ENCODE measurements at places on chromosomes 7 and 10.

- no peak for DNase-seq
Measured at GRCh38 chr10:75398200-75398691, 3.3 kb downstream of the ZNF503 start.

DNA sequence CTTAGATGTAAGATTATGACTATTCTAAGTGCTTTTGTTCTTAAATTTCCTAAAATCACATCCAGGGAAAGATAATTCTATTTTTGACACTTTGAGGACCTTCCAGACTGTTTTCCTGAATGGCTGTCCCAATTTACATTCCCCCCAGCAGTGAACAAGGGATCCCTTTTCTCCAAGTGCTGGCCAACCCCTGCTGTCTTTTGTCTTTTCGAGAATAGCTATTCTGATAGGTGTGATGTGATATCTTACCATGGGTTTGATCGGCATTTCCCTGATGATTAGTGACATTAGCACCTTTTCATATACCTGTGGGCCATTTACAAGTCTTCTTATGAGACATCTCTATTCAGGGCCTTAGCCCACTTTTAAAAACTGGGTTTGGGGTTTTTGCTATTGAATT lies 526.7 kb upstream of the FZD8 start:
- no peak for DNase-seq

- DNase-seq = peak; percentile 50
Measured at GRCh38 chr10:90857635-90858460, at the start of gene HTR7. HTR7 (minus strand) TSS chr10:90858039; CDS start chr10:90857671, 368 bp downstream.

DNA sequence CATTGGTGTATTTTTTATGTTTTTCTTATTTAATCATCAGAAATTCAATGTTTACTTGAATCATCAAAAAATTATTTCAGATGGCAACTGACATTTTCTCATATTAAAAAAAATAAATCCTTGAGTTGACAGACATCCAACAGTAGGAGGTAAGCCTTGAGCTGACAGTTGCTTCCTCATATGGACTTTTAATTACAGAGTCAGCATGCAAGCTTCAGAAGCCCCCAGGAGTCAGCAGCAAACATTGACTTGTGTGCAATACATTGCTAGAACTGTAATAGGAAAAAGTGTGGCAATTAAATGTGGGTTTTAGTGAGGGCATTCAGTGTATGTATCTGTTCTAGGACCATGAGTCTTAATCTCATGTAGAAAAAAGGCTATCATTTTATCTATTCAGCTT lies 62.4 kb upstream of the TAS2R16 start:
- no peak for DNase-seq

GRCh38 chr10:11284291-11285085 lies 266.8 kb downstream of the CELF2 start:
- no peak for DNase-seq

DNA sequence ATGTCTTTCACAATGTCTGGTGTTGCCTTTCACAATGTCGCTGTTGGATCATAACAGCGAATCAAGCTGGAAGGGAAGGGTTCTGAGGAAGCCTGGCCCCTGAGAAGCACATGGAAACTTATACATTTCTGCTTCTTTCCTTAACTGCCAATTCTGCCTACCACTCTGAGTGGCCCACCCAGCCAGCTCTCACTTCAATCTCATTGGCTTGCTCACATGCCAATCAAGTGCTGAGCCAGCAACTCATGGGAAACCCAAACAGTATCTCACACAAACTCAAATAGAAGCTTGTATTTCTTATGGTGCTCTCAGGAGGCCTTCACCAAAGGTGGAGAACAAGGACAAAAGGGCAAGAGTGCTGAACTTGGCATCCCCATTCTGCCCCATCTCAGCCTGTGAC lies 117.4 kb upstream of the GPR26 start:
- no peak for DNase-seq

GRCh38 chr10:97065686-97066660 lies 119.8 kb downstream of the SLIT1 start:
- no peak for DNase-seq

- DNase-seq = no peak
Measured at GRCh38 chr7:24970676-24971075, 9.3 kb downstream of the OSBPL3 start.

- no peak for DNase-seq
Measured at GRCh38 chr10:132239126-132240031, 52.6 kb downstream of the DPYSL4 start.

DNA sequence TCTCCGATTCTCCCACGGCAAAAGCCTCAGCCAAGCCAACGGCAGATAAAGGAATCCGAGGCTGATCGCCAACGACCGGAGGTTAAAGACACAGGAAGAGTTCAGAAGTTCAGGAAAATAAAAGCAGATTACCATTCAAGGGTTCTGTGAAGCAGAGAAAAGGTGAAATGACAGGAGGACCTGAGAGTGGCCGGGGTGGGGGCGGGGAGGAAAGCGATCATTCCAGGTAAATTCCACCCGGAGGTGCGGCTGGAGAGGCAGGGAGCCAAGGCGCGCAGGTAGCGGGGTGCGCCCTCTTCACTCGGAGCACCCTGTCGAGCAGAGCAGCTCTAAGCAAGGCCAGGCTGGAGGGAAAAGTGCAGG lies 35.3 kb upstream of the SEPHS1 start:
- DNase-seq = no peak

DNA sequence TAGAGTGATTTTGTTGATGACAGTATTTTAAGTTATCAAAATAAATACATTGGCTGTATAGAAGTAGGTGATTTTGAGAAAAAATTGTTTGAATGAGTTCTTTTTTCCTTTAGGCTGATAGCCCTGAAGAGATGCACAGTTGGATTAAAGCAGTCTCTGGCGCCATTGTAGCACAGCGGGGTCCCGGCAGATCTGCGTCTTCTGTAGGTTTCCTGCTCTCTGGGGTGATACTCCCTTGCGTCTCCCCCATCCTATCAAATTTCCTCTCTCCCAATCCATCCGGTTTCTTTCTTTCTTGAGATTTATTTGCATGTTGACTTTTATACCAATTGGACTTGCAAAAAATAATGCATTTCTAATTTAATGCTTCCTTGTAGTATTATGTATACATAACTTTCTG lies 27.6 kb upstream of the ARMS2 start:
- no peak for DNase-seq

- no peak for DNase-seq
Measured at GRCh38 chr7:74575083-74575784, 82.3 kb upstream of the GTF2I start.

DNA sequence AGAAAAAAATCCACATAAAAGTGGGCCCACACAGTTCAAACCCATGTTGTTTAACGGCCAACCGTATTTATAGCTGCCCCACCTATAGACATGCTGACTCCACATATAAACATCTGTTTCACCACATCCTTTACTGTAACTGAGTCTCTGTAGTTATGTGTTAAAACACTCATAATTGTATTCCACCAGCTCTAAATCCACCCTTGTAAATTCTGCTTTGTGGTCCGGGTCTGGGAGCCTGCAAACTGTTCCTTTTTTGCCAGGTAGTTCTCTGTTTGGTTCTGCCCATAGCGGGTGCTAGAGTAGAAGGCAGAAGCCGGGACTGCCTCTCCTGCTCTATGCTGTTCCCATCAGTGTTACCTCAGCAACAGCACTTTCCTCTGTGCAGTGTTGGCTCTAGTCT lies 20.2 kb upstream of the FHIP2A start:
- peak; percentile 36 for DNase-seq

DNA sequence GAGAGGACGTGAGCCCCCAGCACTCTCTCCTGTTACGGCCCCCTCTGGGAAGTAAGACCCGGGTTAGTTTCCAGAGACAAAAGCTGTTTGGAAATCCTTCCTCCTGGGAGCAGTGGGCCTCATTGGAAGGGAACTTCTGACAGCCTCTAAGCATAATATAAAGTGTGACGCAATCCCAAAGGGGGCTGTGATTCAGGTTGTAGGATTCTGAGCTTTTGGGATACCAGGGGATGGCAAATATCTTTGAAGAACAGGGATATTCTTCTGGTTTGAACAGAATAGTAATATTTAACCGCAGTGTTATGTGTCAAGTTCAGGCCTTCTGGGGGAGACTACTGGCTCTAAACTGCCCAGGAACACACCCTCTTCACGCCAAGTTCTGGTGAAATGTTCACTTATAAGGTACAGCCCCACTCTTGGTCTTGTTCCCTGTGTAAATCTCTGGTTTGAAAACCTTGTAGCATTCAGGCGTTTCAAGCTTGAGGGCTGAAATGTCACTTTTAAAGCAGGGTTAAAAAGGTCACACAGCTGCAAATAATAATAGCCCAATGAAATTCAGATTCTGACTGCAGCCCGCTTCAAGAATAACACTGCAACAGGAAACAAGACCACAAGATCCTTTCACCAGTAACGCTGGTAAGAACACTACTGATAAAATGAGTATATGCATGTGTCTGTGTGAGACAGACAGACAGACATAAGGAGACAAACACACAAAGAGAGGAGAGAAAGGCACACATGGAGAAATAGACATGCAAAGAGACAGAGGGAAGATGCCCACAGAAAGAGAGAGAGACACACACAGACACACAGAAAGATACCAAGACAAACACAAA lies 69.0 kb downstream of the CREB5 start:
- DNase-seq = no peak

- DNase-seq = peak; percentile 1
Measured at GRCh38 chr7:20113427-20114027, 103.7 kb downstream of the MACC1 start.

- no peak for DNase-seq
Measured at GRCh38 chr7:108143658-108144420, 13.7 kb upstream of the LAMB4 start.

- no peak for DNase-seq
Measured at GRCh38 chr7:134302120-134302519, 14.6 kb downstream of the SLC35B4 start.

DNA sequence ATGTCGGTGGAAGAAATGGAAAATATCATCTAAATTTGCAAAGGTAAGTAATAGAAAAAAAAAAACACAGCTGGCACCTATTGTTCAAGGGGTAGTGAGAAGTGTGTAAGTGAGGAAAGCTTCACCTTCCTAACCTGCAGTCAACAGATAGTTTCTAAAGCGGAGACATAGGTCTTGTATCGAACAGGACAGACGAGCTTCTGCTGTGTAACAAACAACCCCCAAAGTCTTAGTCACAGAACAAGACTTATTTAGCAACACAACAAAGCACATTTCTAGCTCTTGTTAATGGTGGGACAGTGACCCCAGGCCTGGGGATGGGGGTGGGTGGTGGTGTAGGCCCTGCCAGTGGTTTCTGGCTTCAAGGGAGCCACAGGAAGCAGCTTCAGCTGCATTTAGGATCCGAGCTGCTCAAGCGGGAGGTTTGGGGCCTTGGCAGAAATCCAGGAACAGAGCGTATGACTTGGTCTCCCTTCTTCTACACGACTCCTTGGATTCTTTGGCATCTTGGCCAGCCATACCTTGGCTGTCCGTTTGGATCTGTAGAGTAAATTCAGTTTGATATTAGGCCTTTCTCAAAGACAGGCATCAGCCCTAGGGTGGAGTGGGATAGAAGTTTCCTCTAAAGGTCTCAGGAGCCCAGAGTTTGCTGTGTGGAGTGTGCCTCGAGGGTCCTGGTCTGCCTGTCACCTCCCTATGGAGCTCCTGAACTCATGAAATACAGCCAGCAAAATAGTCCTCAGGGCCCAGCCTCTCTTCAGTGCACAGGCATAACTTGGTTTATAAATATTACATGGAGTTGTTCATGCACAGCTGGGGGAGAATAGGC lies 56.9 kb upstream of the SHH start:
- no peak for DNase-seq

GRCh38 chr10:60410970-60411369 lies 21.3 kb upstream of the ANK3 start:
- DNase-seq = no peak

GRCh38 chr7:886626-887487 lies 10.5 kb downstream of the GET4 start:
- no peak for DNase-seq

DNA sequence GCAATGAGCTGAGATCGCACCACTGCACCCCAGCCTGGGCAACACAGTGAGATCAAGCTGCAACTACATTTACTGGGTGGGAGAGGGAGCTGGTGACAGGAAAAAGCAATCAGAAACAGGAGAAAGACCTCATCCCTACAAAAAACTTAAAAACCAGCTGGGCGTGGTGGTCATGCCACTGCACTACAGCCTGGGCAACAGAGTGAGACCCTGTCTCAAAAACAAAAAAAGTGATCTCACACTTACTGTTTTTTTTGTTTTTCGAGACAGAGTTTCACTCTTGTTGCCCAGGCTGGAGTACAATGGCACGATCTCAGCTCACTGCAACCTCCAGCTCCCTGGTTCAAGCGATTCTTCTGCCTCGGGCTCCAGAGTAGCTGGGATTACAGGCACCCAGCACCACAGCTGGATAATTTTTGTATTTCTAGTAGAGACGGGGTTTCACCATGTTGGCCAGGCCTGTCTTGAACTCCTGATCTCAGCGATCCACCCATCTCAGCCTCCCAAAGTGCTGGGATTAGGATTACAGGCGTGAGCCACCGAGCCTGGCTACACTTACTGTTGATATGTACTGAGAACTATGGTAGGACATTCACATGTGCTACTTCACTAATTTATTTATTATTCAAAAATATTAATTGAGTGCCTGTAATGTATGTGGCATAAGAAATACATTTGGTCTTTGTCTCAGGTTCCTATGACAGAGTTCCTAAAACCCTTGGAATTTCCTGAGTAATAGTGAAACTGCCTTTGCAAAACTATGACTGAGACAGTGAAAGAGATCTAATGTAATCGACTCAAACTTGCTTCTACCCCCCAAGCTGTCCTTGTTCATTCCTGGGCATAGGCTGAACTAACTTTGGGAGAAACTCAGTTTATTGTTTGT lies 27.7 kb upstream of the NRBF2 start:
- DNase-seq = no peak

DNA sequence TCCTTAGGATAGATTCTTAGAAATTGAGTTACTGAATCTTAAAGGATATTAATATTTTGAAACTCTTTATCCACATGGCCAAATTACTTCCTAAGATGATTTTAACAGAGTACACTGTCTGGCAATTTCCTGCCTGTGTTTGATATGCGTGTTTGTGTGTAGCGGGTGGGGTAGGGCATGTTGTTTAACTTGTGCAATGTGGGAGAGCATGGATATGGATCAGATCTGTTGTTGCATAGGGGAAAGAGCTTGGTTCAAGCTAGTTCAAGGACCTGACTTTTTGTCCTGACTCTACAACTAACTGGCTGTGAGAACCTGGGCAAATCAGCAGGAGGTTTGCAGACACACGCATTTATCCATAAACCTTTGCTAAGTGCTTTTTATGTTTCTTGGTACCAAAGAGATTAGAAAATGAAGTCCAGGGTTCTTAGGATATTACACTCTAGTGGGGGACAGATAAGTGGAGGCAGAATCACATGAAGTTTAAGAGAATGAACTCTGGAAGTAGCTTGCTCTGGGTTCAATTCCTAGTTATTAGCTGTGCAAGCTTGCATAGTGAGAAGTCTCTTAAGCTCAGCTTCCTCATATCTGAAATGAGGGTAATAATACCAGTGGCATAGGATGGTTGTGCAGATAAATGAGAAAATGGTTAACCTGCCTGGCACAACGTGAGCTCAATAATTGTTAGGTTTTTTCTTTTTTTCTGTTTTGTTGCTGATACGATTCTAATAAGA lies 96.3 kb upstream of the PRR15 start:
- DNase-seq = no peak
